ENCODE measurements at places on chromosomes 3 and 15.

- DNase-seq, result no peak
These were observed 119.2 kb downstream of the FHIT start for GRCh38 chr3:61132062-61132461.

- DNase-seq, result no peak
These were observed 27.3 kb upstream of the PRTG start for GRCh38 chr15:55770261-55770660.

DNA sequence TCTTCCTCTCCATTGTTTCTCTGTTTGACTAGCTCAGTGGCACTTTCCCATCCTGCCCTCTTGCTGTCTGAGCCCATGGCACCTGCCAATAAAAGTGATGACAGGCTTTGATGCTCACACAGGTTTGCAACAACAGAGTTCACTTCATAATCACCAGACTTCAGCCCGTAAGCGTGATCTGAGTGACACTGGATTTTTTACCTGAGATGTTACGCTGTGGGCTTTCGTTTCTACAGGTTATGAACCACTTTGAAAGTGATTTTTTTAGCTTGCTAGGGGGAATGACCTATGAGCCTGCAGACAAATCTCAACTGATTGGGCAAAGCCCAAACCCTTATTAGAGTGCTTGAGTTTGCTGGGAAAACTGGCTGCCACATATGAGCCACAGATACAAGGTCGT is 173.9 kb upstream of the ICE2 start:
- no peak for DNase-seq

GRCh38 chr3:146218880-146219866 is 31.7 kb downstream of the PLSCR4 start:
- DNase-seq, result no peak

- DNase-seq, result peak; percentile 37
These were observed 217.1 kb upstream of the TPRG1 start for GRCh38 chr3:188954590-188955208.

- DNase-seq, result no peak
These were observed 18.3 kb downstream of the MYZAP start for GRCh38 chr15:57609805-57610529.
